ENCODE measurements at places on chromosomes 16 and 17. TPM values are rescaled to one million over a fixed set of nuclear protein-coding genes. Genes with fewer than 3 reads are reported as not detected.

The KRT20 gene
- total RNA-seq, result not detected

The CYGB gene
- total RNA-seq, result not detected

The DPEP2 gene
- 159 TPM for total RNA-seq

GRCh38 chr17:12320286-12320685, 299.6 kb downstream of the MAP2K4 start:
- no peak for DNase-seq

DNA sequence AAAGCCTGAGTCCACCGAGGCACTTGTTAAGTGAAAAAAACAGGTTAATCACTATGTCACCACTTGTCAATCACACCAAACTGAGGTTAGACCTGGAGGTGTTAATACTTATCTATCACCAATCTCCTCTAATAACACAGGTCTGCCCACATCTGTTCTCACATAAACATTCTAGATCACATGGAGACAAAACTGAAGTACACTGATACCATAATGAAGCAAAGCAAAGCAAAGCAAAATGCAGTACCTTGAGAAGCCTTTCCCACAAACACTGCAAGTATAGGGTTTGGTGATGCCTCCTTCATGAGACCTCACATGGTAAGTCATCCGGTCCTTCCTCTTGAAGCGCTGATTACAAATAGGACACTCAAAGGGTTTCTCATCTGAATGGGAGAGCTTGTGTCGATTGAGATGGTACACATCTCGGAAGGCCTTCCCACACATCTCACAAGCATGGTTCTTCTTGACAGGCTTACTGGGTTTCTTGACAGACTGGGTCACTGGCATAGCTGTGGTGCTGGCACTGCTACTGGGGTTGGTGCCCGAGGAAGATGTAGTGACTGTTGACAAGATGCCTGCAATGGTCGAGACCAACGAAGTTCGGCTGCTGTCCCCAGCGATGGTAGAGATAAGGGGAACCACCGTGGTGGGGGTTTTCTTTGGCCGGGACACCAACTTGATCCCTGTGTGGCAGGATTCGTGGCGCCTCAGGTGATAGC, 5.4 kb downstream of the VEZF1 start:
- DNase-seq, result no peak

DNA sequence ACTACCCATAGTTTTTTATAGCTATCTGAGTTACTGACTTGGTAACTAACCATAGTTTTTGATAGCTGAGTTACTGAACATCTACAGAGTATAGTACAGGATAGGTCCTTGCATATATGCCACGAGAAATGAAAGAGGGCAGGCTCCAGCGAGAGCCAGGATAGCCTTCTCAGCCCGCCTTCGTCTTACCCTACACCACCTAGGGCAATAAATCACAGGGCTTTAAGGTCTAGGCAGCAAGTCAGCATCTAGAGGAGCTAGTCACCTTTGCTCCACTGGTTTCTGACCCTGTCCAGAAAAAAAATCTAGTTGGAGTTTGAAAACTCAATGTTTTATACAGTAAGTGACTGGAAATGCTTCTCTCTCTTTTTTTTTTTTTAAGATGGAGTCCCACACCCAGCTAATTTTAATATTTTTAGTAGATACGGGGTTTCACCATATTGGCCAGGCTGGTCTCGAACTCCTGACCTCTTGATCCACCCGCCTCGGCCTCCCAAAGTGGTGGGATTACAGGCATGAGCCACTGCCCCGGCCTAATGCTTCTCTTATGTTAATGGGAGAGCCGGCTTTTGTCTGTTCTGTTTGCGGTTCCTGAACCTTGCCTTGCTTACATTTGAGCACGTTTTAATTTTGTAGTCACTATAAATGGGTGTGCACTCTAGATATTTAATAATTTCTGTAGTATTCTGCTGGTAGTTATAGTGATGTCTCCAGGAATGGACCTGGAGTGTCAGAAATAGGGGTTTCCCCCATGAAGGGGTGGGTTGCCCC, 2.8 kb downstream of the BFAR start:
- DNase-seq, result no peak

All from naive thymus-derived CD4-positive, alpha-beta T cell (primary cell).